ENCODE measurements at places on chromosomes 1 and 21. TPM values are rescaled to one million over a fixed set of nuclear protein-coding genes. Genes with fewer than 3 reads are reported as not detected.

SPRR2A gene
- total RNA-seq, result not detected

GSTM1 gene
- total RNA-seq, result 24.9 TPM

GRCh38 chr1:94045465-94046056, 75.4 kb downstream of the ABCA4 start:
- no peaks in the 10 kb centered on the region for H3K36me3 ChIP-seq
- H3K4me3 ChIP-seq, result no peak overlapping the region
- DNase-seq, result peak; percentile 93
- H3K27me3 ChIP-seq, result no peaks in the 10 kb centered on the region
- peak overlapping the region; percentile 78 for H3K27ac ChIP-seq

GRCh38 chr1:145843031-145843430, 2.4 kb upstream of the NUDT17 start:
- peaks cover 9% of the 10 kb centered on the region for H3K4me1 ChIP-seq
- no peaks in the 10 kb centered on the region for H3K27me3 ChIP-seq
- H3K27ac ChIP-seq, result no peak overlapping the region
- H3K36me3 ChIP-seq, result no peaks in the 10 kb centered on the region

Measured in left lung (tissue), 14 donors.